ENCODE measurements at places on chromosomes 6 and 20.

- DNase-seq = no peak
These were observed 24.6 kb upstream of the TNFRSF21 start for GRCh38 chr6:47334334-47334733.

DNA sequence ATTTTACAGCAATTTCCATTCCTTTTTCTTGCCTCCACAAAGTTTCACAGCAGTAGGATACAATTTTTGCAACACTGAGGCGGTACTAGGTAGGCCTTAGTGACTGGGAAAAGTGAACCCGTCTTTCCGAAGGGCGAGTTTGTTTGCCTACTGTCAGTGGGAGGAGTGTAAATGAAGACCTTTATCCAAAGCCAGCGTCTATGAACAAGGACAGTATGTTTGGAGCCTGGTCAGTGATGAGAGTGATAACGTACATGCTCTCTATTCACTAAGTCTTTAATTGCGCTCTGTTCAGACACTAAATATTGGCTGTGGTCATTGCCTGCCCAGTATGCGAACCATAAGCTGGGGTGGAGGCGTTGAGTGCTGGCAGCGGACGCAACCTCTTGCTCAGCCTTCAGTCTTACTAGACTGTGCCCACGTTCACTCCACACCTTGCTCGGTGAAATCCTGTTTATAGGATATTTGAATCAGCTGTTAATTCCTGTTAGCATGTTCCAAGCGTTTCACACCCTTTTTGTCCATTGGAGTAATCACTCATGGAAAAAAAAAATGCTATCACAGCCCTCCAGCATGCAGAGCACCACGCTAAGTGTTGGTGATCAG, 145.5 kb downstream of the TMEM242 start:
- no peak for DNase-seq

- DNase-seq = no peak
These were observed 24.4 kb downstream of the CNR1 start for GRCh38 chr6:88141561-88142296.

GRCh38 chr6:71929047-71929446, 42.7 kb downstream of the RIMS1 start:
- no peak for DNase-seq

- DNase-seq = no peak
These were observed 9.4 kb downstream of the CTNNBL1 start for GRCh38 chr20:37703035-37703845.

DNA sequence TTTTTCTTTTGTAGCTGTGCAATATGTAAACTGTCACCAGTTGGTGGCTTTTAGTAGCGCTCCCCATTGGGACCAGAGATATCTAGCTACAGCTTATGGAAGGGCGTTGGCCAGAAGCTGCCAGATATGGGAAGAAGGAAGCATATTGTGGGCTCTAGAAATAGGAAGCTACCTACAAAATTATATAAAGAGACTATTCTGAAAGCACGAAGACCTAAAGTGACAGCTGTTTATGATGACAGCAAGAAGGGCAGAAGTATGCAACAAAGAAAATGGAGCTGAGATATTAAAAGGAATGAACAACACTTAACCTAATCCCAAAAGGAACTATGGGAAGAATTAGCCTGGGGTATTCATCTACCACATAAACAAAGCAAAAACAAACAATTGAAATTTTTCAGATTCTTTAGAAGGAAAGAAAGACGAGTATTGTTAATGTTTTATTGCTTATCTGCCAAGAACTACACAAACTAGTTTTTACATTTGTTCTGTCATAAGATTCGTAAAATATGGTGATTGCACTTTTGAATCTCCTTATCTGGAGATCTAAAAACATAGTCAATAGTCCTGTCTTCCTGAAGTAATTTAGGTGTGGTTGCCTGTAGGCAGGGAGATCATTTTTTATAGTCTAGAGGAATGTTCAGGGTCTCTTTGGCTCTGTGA, 81.6 kb downstream of the NCOA7 start:
- no peak for DNase-seq

DNA sequence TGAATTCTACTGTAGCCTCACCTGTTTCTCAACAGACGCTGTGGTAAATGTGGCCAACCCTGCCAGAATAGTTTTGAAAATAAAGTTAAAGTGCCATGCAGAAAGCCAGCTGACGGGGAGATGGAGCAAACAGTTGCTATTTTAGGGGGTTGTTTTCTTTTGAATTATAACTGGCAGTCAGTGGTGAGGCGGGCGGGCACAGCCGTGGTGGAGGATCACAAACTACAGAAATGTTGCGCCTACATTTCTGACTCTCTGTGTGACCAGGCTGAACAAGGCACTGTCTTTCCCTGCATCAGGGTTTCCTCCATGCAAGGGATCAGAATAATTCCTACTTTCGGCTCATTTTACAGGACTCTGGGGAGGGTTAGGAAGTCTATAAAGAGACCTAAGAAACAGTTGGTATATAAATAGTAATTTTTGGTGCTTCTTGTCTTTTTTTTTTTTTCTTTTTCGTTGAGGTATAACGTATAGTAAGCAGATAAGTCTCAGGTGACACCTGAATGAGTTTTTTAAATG, 17.2 kb downstream of the CHMP4B start:
- no peak for DNase-seq

DNA sequence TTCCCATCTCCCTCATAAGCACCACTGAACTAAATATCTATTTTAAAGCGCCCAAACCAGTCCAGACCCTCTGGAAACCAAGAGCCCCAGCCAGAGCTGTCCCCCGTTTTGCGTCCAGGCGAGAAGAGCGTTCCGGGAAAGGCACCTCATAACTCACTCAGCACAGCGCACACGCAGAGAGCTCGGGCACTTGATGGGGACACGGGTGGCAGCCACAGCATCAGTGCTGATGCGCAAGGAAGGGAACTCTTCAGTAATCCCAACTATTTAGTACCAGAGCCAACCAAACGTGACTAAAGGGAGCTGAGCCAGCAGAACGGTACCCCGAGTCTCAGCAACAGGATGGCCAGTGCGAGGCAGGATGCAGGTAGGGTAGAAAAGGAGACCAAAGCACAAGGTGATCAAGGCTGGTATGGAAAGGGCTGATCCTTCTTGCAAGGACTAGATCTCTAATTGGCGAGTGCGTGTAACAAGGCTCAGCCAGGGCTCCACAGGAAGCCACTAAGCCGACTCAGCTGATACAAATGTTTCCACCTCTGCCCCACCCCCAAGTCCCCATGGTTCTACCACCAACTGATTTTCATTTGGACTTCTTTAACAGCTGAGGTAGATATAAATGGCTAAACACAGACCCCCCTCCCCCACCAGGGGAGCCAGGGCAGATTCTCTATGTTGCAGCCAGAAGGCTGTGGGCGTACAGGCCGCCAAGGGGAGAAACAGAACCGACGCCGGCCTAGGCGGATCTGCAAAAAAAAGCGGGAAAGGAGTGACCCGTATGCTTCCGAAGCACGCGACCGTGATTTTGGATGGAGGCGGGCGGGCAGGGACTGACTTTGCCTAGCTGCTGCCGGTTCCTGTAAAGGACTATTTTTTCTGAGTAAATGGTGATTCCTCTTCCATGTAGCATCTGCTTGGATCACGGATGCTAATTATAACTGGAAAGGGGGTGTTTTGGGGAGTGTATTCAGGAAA, 183.5 kb upstream of the COL21A1 start:
- no peak for DNase-seq

GRCh38 chr6:34067814-34068213, 78.1 kb downstream of the GRM4 start:
- DNase-seq = no peak

DNA sequence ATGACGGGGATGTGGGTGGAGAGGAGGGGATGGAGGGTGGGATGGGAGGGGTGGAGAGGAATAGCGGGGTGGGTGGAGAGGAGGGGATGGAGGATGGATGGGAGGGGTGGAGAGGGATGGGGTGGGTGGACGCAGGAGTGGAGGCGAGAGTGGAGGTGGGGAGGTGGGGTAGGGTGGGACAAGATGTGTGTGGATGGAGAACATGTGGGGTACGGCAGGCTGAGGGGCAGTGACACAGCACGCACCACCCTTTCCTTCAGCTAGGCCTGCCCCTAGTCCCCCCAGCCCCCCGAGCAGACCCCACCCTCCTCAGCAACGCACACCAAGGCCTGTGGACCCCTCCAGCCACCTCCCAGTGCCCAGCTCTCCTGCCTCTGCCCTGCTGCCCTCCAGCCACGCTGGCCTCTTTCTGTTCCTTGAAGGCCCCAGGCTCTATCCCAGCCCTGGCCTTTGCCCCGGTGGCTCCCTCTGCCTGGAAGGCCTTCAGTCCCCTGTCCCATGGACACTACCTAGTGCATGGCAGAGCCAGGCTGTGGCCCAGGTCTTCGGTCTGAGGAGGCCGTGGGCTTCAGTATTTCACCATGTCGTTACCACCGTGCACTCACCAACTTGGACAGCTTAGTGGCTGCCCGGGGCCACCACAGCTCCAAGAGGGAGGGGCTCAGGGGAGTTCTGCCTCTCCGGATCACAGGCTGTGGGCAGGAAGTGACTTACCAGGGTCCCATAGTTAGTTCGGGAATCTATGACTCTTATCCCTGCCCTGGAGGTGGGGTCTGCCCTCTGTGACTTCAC, 78.4 kb upstream of the PMEPA1 start:
- no peak for DNase-seq

Data from transverse colon (tissue), 4 donors.